Endothelial cell of umbilical vein (primary cell): ENCODE measurements at places on chromosomes 6 and 20. TPM values are rescaled to one million over a fixed set of nuclear protein-coding genes. Genes with fewer than 3 reads are reported as not detected.

Gene GPX5
- total RNA-seq = not detected in 2 replicates

Gene DEFB110
- total RNA-seq = not detected in 2 replicates

Gene GATA5
- total RNA-seq = not detected in 2 replicates

Gene SIRPD
- total RNA-seq = not detected in 2 replicates

Gene VWA7
- total RNA-seq = 0.25 and 0.51 TPM in 2 replicates

Gene MRPL14
- total RNA-seq = 62.4 and 68.1 TPM in 2 replicates

Gene TRIM10
- total RNA-seq = not detected in 2 replicates

Gene LINC00237
- total RNA-seq = not detected in 2 replicates

Gene LGSN
- total RNA-seq = not detected in 2 replicates

Gene GOPC
- total RNA-seq = 21.3 and 22.8 TPM in 2 replicates

Gene C6orf15
- not detected in 2 replicates for total RNA-seq

Gene SNRPB
- 296 and 323 TPM in 2 replicates for total RNA-seq

Gene TOX2
- 18.6 and 25.7 TPM in 2 replicates for total RNA-seq

Gene NNAT
- 2.3 and 10.7 TPM in 2 replicates for total RNA-seq

Gene ZC2HC1B
- total RNA-seq = not detected in 2 replicates

- DNase-seq = no peak
These were observed 67.2 kb upstream of the KIF25 start for GRCh38 chr6:167930295-167930694.

- DNase-seq = no peak
These were observed 152.3 kb downstream of the CDC5L start for GRCh38 chr6:44539701-44540355.

DNA sequence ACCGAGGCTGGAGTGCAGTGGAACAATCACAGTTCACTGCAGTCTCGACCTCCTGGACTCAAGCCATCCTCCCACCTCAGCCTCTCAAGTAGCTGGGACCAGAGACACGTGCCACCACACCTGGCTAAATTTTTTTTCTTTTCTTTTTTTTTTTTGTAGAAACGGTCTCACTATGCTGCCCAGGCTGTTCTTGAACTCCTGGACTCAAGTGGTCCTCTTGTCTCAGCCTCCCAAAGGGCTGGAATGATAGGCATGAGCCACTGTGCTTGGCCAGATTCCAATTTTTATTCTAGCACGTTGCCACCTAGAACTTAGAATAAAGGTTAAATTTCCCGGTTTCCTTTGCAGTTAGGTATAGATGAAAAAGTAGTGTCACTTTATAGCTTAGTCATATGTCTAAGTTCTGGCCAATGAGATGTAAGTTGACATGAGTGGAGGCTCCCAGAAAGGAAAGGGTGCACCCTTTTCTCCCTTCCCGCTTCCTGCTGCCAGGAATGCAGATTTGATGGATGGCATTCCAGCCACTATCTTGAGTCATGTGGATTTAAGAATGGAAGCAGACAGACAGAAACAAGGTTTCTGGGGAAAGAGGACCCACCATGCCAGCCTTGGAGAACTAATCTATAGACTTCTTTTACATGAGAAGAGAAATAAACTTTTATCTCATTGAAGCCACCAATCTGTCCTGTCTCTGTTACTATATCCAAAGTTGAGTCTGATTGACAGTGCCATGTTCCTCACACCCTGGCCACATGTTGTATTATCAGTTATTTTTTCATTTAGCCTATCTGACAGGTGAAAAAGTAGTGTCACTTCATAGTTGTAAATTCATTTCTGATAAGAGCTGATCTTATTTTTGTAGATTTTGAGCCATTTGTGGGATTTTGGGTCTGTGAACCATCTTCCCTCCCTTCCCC, 60.6 kb upstream of the NCOA3 start:
- DNase-seq = no peak

- no peak for DNase-seq
These were observed 126.8 kb downstream of the IPCEF1 start for GRCh38 chr6:154229786-154230185.

- no peak for DNase-seq
These were observed 122.0 kb downstream of the CDK19 start for GRCh38 chr6:110693296-110693695.

GRCh38 chr20:3275966-3276679, 37.1 kb upstream of the SLC4A11 start:
- DNase-seq = no peak

- no peak for DNase-seq
These were observed 259.9 kb upstream of the SASH1 start for GRCh38 chr6:148082696-148083095.

GRCh38 chr6:69026243-69026642, 391.2 kb downstream of the ADGRB3 start:
- no peak for DNase-seq

DNA sequence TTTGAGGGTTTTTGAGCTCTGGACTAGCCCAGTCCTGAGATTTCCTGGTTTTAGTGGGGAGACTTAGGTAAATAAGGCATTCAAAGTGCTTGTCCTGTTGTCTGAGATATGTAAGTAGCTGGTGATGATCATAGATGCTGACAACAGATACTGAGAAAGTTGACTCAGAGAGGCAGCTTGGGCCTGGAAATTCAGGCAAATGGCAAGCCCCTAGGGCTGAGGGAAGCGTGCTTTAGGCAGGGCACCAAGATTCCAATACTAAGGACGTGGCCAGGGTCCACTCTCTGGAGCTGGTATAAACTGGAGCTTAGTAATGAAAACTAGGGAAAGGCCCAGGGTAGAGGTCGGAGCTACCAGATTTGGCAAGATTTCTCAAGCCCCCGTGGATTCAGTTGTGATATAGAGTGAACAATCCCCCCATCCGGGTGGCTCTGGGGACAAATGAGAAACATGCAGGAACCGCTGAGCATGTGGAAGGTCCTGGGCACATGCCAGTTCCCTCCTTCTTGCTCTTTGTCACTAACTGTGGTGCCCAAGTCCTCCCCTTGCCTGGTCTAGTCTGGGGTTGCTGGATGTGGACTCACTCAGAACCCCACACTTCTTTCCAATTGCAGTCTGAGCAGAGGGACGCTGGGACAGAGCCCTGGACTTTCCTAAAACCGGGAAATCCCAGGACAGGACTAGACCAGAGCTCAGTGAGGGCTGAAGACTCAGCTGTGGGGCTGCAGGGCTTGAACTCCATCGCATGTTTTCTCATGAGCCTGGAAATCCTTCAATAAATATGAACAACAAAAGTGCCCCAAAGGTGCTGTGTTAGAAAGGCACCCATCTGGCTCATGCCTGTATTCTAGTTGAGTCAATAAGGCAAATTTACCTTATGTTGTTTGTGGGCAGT, 10.3 kb downstream of the SLC22A3 start:
- DNase-seq = no peak

DNA sequence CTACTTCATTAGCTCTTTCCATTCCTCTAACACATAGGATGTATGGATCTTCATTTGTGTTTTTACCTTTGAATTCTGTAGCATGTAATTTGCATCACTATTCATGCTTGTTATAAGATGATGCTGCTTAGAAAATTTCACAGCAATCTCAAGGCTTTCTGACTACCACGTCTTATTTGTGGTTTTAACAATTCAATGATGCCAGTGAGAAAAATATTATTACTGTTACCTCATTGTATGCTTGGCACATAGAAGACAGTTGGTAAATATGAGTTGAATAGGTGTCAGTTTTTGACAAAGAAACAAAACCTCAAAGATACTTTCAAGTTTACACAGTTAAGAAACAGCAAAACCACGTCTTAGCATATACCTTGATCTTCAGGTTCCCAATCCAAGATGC, 428.6 kb downstream of the TFAP2A start:
- no peak for DNase-seq

DNA sequence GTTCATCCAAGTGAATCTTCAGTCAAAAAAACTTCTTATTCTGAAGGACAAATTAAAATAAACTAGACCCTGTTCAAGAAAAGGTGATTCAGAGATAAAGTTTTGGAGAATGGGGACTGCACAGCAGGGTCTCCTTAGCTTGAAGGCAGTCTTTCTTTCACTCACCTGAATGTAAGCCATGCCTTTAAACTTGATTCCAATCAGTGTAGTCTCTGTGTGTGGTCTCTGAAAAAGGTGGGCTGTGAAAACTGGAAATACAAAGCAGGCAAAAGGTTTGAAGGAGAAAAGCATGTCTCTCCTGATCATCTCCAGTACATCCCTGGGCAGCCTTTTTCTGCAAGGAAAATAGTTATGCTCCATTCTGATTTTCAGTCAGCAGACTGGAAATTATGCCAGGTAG, 188.0 kb upstream of the SASH1 start:
- no peak for DNase-seq

DNA sequence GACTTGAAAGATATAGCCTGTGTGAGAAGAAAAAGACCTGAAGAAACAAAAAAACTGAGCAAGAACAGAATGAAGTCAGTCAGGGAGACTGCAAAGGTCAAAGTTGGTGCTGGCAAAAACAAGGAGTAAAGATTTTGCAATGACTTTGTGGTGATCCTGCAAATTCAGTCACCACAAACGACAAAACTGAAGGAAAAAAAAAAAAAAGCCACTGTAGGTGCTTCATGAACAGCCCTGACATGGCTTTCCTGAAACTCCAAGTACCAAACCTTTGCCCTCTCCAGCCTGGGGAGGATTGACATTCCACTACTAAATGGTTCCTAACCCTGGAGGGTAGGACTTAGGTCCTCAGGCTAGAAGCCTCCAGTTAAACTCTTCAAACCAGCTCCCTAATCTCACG, 114.7 kb upstream of the BEND3 start:
- DNase-seq = no peak

- DNase-seq = no peak
These were observed 24.8 kb downstream of the GLYATL3 start for GRCh38 chr6:49524541-49524940.

- peak; percentile 48 for DNase-seq
These were observed 203.4 kb upstream of the STXBP5 start for GRCh38 chr6:147000545-147001488.

DNA sequence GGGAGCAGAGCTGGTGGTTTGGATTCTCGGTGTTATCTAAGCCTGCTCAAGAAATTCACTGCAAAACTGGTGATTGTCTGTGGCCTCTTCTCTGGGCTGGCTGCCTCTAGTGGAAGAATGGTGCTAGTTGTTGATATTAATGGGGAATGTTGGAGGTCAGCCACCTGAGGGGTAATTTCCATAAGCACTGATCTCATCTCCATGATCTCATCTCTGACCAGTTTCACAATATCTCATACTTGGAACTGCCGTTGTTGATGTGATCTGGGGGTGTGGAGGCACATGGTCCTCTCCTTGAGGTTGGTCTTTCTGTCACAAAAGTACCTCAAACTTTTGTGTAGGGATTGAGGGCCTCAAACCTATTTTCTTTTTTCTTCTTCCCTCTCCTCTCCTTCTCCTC, 102.6 kb downstream of the CD109 start:
- DNase-seq = peak; percentile 43

DNA sequence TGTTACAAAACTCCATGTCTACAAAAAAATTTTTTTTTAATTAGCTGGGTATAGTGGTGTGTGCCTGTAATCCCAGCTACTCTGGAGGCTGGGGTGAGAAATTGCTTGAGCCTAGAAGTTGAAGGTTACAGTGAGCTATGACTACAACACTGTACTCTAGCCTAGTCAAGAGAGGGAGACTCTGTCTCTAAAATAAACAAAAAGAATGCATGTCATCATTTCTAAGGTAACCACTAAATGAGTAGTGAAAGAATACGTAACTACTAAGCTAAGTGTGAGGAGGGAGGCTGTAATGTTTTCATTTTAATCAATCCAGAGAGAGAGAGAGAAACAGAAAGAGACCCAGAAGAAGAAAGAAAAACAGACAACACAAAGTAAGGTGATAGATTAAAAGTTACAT, 9.9 kb downstream of the SYCP2 start:
- no peak for DNase-seq
